ENCODE measurements at places on chromosomes 2 and 18. TPM values are rescaled to one million over a fixed set of nuclear protein-coding genes. Genes with fewer than 3 reads are reported as not detected.

The CHAC2 gene
- total RNA-seq = 1.5 TPM

The C2orf76 gene
- total RNA-seq = 11.3 TPM

The PLEKHH2 gene
- 32.4 TPM for total RNA-seq

The PDCD1 gene
- not detected for total RNA-seq

The ZNF512 gene
- 33.3 TPM for total RNA-seq

Measured in transverse colon (tissue), 4 donors.